ENCODE measurements at places on chromosomes 1 and 21.

- DNase-seq = no peak
These were observed 69.5 kb downstream of the LUZP1 start for GRCh38 chr1:23099171-23099536.

DNA sequence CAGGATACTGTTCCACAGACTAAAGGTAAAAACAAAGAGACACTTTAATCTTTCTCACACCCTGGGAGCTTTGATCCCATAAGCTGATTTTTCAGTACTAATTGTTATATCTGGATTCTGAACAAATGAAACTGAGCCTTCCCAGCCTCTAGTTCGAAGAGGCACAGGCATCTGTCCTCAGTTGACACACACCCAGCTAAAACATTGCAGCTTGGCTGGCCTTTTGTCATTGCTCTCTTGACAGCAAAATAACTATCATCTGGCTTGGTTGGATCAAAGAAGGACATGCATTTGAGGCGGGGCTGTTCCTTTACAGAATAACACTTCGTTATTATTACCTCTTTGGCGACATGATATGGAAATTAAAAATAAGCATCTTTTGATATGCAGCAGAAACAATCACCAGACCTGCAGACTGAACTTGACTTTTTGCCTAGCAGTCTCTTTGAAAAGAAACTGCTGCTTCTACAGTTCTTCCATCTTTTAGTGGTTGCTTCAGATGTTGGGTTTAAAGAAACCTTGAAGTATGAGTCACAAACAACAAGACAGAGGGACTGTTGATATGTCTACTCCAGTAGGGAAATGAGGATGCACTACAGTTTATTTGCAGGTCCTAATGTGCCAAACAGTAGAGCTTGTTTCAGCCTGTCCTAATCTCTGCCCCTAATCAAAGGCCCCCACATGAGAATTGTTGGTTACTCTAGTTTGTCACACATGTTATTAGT is 166.5 kb downstream of the TPR start:
- no peak for DNase-seq

- no peak for DNase-seq
These were observed 50.8 kb upstream of the COL24A1 start for GRCh38 chr1:86207323-86207722.

- no peak for DNase-seq
These were observed 8.3 kb downstream of the VSIG8 start for GRCh38 chr1:159854116-159854692.

DNA sequence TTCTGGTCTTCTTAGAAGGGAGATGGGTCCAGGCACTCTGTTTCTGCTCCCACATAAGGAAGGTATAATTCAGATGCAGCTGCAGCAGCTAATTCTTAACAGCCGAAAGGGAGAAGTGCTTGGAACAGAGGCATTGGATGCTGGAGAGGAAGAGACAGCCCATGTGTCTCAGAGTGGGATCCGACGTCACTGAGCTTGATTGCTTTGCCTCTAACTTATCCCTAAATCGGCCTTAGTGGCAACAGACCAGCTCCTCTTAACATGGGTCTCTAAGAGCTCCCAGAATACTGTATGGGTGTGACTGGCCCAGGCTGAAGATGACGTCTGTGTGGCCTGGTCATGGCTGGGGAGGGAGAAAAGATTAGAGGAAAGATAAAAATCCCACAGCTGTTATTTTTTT is 40.7 kb upstream of the KCND3 start:
- DNase-seq = no peak

DNA sequence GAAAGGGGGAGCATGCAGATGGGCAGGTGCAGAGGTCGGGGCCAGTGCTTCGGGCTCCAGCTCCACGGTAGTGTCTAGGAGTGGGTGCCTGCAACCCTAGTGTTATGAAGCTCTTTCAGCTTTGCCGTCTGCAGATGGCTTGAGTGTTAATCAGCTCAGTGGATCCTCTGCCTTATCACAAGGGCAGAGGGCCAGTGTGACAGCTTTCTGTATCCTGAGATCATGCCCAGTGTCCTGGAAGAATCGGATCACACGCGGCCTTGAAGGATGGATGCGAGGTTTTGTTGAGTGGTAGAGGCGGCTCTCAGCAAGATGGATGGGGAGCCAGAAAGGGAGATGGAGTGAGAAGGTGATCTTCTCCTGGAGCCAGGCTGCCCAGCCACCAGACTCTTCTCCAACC is 25.5 kb upstream of the C1orf146 start:
- DNase-seq = no peak

- no peak for DNase-seq
These were observed 92.5 kb downstream of the CDC42BPA start for GRCh38 chr1:227225715-227226346.

DNA sequence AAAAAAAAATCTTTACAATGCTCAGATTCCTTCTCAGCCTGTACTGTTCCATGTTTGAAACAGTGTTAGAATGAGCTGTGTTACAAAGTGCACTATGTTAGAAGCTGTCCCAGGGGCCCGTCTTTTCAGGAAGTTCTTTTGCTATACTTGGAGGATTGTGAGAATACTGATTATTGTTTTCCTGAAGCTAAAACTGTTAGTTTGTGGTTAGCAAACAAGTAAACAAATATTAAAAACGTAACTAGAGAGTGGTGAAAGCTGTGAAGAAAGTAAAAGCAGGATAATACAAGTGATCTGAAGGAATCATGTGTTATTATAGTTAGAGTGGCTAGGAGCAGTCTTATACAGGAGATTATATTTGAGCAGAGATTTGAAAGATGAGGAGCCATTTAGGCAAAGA is 35.6 kb downstream of the CAMSAP2 start:
- no peak for DNase-seq
